Stomach (tissue), 19 donors: ENCODE measurements at places on chromosomes 12 and 14. TPM values are rescaled to one million over a fixed set of nuclear protein-coding genes. Genes with fewer than 3 reads are reported as not detected.

The OAS1 gene
- total RNA-seq: 11.6 TPM

The NFKBIA gene
- total RNA-seq: 605 TPM

The PIK3C2G gene
- total RNA-seq: 0.29 TPM

The NCKAP5L gene
- total RNA-seq: 15.1 TPM

The ALDH1L2 gene
- total RNA-seq: 0.87 TPM

The PPFIBP1 gene
- 254 TPM for total RNA-seq

The SPTSSA gene
- 18.0 TPM for total RNA-seq

DNA sequence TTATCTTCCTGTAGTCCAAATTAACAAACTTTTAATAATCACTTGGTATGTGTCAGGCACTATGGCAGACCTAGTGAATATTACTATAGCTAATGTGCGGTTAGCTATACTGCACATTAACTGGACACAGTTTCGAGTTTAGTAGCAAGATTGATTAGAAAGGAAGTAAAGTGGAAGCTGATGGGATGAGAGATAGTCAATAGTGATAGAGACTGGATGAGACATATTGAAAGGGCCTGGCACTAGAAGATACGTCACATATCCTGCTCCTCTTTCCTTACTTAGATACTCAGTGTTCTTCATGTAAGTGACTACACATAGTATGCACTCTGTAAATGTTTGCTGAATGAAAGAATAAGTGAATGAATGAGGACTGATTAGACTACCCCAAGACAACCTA is 5.5 kb downstream of the TBK1 start:
- H3K4me3 ChIP-seq: no peak overlapping the region
- H3K4me1 ChIP-seq: peaks cover 26% of the 10 kb centered on the region
- H3K27ac ChIP-seq: no peak overlapping the region
- no peak for DNase-seq
- H3K36me3 ChIP-seq: no peaks in the 10 kb centered on the region
- H3K27me3 ChIP-seq: no peaks in the 10 kb centered on the region

DNA sequence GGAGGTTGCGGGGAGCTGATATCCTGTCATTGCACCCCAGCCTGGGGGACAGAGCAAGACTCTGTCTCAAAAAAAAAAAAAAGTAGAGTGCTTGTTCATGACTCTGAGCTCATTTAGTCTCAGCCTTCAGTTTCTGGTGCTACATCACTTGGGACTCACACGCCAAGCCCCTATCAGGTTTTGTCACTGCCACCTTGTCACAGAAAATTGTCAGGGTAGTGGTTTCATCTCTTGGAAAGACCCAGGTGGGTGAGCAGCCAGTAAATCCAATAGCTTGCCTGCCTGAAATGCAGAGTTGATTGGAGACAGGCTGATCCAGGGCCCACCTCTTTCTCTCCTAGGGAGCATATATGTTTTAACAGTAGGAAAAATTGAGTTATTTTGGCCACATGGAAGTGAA is 113.0 kb downstream of the FGD4 start:
- H3K27me3 ChIP-seq: no peaks in the 10 kb centered on the region
- no peak for DNase-seq
- H3K36me3 ChIP-seq: no peaks in the 10 kb centered on the region
- no peak overlapping the region for H3K27ac ChIP-seq
- peaks cover 18% of the 10 kb centered on the region for H3K4me1 ChIP-seq

GRCh38 chr14:68333262-68333661 is 459.6 kb downstream of the ZFP36L1 start:
- H3K4me3 ChIP-seq: no peak overlapping the region
- H3K27me3 ChIP-seq: no peaks in the 10 kb centered on the region
- no peak overlapping the region for H3K27ac ChIP-seq
- H3K4me1 ChIP-seq: peaks cover 18% of the 10 kb centered on the region
- H3K36me3 ChIP-seq: no peaks in the 10 kb centered on the region

- H3K27me3 ChIP-seq: no peaks in the 10 kb centered on the region
- H3K4me3 ChIP-seq: no peak overlapping the region
- H3K36me3 ChIP-seq: no peaks in the 10 kb centered on the region
- H3K27ac ChIP-seq: no peak overlapping the region
Measured at GRCh38 chr12:28024231-28024995, 51.9 kb upstream of the PTHLH start.

GRCh38 chr14:32417956-32418552 is 89.0 kb downstream of the AKAP6 start:
- DNase-seq: peak; percentile 54
- no peak overlapping the region for H3K27ac ChIP-seq
- H3K36me3 ChIP-seq: no peaks in the 10 kb centered on the region
- no peak overlapping the region for H3K4me3 ChIP-seq
- H3K4me1 ChIP-seq: peaks cover 11% of the 10 kb centered on the region
- no peaks in the 10 kb centered on the region for H3K27me3 ChIP-seq

DNA sequence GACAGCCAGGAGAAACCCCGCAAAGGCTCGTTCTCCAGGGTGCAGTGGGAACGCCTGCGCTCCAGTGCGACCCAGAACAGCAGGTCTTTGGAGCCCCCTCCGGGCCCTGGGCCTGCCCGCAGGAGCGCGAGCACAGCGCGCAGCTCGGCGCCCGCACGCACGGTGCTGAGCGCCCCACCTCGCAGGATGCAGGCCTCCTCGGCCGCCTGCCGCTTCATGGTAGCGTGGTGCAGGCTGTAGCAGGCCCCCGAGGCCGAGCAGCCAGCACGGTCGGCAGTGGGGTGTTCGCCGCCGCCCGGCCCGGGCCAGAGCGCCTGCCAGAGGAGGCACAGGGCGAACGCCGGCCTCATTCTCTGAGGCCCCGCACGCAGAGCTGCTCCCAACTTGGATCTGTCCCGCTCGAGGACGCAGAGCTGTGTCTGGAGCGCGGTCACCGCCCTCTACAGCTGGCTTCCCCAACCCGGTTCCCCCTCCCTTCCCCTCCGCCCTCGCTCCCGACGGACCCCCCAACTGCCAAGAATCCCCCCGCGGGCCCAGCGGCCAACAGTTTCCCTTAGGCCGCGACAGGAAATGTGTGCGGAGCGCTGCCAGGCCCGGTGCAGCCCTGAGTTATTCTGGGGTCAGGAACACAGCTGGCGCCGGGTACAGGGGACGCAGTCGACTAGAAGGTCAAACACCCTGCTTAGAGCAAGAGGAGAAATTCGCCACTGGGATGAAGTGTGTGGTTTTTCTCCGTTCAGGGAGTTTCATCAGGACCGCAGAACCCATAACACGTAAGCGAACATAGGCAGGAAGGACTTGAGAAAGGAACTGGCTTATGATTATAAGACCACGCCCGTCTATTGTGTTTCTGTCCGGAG is at the start of gene CLEC14A:
TSS of gene CLEC14A (minus strand) at position 421 of the 860 bp plus-strand sequence. CDS start at position 350, 71 bp downstream.
- peak within 1 kb of the TSS; percentile 49 for H3K4me3 ChIP-seq
- H3K27me3 ChIP-seq: peaks cover 19% of the 10 kb centered on the region
- no peak for DNase-seq
- no peaks in the 10 kb centered on the region for H3K36me3 ChIP-seq
- peak within 1 kb of the TSS; percentile 79 for H3K27ac ChIP-seq
- H3K4me1 ChIP-seq: peaks cover 20% of the 10 kb centered on the region

DNA sequence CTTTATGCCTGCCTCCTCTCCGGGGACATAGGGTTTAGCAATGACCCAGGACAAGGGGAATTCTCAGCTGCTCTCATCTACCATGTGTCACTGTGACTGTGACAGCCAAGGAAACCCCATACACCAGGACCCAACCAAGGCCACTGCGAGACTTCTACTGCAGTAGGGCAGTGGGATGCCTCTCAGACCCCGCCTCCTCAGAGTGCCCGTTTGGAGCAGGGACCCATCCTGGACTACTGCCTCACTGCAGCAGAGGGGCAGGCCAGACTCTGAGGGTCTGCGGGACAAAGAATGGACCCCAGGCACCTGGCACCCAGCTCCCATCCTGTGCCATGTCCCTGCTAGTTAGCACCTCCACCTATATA is 71.3 kb upstream of the DDX11 start:
- H3K27me3 ChIP-seq: no peaks in the 10 kb centered on the region
- DNase-seq: no peak
- H3K27ac ChIP-seq: no peak overlapping the region
- no peaks in the 10 kb centered on the region for H3K36me3 ChIP-seq
- no peak overlapping the region for H3K4me3 ChIP-seq

- no peak for DNase-seq
- no peak overlapping the region for H3K4me3 ChIP-seq
- no peaks in the 10 kb centered on the region for H3K27me3 ChIP-seq
- H3K36me3 ChIP-seq: no peaks in the 10 kb centered on the region
- H3K4me1 ChIP-seq: peaks cover 16% of the 10 kb centered on the region
- H3K27ac ChIP-seq: no peak overlapping the region
Measured at GRCh38 chr14:75723716-75724115, 62.7 kb downstream of the TTLL5 start.

GRCh38 chr12:102029141-102029540 is 32.6 kb downstream of the WASHC3 start:
- peak overlapping the region; percentile 2 for H3K27ac ChIP-seq
- H3K27me3 ChIP-seq: no peaks in the 10 kb centered on the region
- peaks cover 26% of the 10 kb centered on the region for H3K36me3 ChIP-seq
- peak; percentile 17 for DNase-seq
- H3K4me1 ChIP-seq: no peaks in the 10 kb centered on the region

- no peaks in the 10 kb centered on the region for H3K36me3 ChIP-seq
- H3K27me3 ChIP-seq: no peaks in the 10 kb centered on the region
- DNase-seq: no peak
- no peaks in the 10 kb centered on the region for H3K4me1 ChIP-seq
- no peak overlapping the region for H3K4me3 ChIP-seq
Measured at GRCh38 chr12:25013061-25013460, 64.2 kb upstream of the BCAT1 start.

DNA sequence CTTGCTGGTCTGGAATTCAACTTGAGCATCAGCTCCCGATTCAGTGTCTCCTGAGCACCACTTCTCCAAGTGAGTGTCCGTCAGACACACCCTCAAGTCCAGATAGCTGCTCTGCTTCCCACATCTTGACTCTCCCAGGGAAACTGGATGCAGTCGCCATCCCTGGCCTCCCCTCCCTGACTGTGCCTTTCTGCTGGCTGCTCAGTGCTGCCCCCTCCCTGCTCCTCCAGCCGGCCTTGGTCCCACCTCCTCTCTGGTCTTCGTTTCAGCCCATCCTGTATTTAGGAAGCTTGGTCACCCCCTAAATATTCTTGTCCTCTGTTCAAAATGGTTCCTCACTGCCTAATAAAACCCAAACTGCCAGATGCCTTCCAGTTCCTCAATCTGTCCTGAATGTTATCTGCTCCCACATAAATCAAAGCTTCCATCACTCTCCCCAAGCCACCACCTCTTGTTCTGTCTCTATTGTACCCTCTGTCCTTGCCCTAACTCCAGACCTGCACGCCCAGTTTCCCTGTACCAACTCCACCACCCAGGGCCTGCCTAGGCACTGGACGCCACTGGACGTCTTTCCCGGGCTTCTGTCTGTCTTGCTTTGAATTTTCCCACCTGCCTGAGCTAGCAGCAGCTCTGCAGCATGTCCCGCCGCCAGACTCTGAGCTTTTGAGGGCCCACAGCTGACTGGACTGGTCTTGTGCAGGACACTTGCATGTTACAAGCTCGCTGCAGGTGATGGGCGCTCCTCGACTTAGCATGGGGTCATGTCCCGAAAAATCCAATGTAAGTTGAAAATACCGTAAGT is 33.8 kb downstream of the CCDC92 start:
- no peaks in the 10 kb centered on the region for H3K4me1 ChIP-seq
- H3K4me3 ChIP-seq: no peak overlapping the region
- DNase-seq: no peak
- no peaks in the 10 kb centered on the region for H3K27me3 ChIP-seq
- no peak overlapping the region for H3K27ac ChIP-seq
- H3K36me3 ChIP-seq: peaks cover 37% of the 10 kb centered on the region

- H3K27ac ChIP-seq: peak overlapping the region; percentile 95
- no peaks in the 10 kb centered on the region for H3K27me3 ChIP-seq
- no peak for DNase-seq
Measured at GRCh38 chr12:56160193-56160763, 2.1 kb downstream of the MYL6 start.

GRCh38 chr14:66005900-66006434 is 480.2 kb upstream of the CCDC196 start:
- H3K4me3 ChIP-seq: no peak overlapping the region
- H3K36me3 ChIP-seq: no peaks in the 10 kb centered on the region
- DNase-seq: no peak
- no peaks in the 10 kb centered on the region for H3K27me3 ChIP-seq
- H3K4me1 ChIP-seq: no peaks in the 10 kb centered on the region
- no peak overlapping the region for H3K27ac ChIP-seq

DNA sequence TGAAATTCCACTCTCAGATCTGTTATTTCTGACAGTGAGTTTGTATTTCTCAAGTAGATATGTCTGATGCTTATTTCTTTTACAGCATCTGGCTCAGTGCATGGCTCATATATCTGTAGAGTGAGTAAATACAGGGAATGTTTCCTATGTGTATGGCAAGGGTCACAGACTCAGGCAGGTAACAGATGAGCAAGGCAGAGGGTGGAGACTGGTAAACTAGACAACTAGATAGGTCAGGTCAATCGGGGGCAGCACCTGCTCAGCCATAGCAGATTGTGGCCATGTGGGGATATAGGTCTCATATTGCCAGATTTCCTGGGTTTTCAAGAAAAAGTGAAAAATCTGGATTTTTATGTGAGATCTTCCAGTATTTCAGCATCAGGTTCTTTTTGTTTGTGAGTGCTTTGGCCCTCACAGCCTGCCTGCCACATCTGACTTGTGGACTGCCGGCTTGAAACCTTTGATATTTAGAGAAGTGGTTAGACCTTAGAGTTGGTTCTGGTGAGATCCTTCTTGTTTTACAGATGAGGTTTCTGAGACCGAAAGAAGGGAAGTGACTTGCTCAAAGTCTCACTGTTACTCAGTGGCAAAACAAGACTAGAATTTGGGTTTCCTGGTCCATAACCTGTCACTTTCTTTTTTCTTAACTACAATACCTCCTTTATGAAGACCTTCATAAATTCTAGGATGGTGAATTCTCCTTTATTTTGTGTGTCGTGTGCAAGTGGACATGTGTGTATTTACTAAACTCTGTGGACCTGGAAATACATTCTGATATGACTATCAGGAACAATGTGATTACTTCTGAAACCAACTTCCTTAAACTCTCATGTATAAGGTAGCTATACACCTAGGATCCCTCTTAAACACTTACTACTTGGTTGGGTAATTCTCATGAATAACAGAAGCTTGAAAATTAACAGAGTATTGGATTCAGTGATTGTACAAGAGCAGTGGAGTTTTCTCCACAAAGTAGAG is 34.4 kb downstream of the PROX2 start:
- no peaks in the 10 kb centered on the region for H3K27me3 ChIP-seq
- no peaks in the 10 kb centered on the region for H3K4me1 ChIP-seq
- no peak for DNase-seq
- no peak overlapping the region for H3K27ac ChIP-seq
- no peak overlapping the region for H3K4me3 ChIP-seq

DNA sequence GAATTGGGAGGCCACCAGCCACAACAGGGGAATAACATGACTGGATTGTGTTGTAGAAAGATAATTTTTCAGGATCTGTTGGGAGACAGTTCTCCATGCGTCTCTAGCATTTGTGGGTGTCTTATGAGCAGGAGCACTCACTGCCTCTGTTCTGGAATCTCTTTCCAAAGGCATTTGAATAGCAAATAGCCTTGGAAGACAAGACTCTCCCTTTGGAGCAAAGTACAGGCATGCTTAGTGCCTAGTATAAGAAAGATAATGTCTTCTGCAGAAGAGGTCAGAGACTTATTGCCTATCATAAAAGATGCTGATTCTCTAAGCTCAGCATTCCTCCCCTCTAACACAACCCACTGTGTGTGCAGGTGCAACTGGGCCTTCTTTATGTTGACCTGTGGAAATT is 58.3 kb downstream of the VCPKMT start:
- no peaks in the 10 kb centered on the region for H3K27me3 ChIP-seq
- no peak overlapping the region for H3K27ac ChIP-seq
- H3K4me1 ChIP-seq: peaks cover 31% of the 10 kb centered on the region
- no peak overlapping the region for H3K4me3 ChIP-seq
